ENCODE measurements at places on chromosomes 1 and 21.
A peak's percentile ranks its signal among the peaks of the same experiment; 100 is the strongest.

- no peak for DNase-seq
Observed at GRCh38 chr1:184315254-184315653, 71.6 kb upstream of the C1orf21 start.

GRCh38 chr1:228059634-228060457 is 22.7 kb upstream of the ARF1 start:
- peak; percentile 96 for DNase-seq

DNA sequence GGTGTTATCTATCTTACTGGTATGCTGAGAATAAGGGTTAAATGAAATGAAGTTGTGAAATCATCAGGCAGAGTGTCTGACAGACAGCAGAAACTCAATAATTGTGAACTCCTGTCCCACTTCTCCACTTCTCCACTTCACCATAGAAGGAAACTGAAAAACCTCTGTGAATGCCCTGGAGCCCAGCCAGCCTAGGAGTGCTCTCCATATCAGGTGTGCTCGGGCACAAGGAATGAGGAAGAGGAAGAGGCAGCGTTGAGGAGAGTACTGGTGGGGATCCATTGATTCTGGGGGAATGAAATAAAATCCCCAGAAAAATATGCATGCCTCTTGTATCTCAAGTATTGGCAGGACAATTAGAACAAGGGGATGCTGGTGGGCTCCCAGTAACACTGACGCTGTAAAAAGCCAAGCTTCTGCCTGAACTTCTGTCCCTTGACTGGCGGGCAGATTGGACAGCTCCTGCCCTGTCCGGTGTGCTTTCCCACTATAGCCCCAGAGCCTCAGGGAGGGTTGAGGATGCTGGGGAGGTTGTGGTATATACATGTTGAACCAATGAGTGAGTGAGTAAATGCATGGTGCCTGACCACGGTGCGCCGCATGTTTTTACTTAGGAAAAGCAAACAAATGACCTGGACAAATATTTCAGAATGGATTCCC is 47.7 kb downstream of the NMNAT2 start:
- DNase-seq = no peak

DNA sequence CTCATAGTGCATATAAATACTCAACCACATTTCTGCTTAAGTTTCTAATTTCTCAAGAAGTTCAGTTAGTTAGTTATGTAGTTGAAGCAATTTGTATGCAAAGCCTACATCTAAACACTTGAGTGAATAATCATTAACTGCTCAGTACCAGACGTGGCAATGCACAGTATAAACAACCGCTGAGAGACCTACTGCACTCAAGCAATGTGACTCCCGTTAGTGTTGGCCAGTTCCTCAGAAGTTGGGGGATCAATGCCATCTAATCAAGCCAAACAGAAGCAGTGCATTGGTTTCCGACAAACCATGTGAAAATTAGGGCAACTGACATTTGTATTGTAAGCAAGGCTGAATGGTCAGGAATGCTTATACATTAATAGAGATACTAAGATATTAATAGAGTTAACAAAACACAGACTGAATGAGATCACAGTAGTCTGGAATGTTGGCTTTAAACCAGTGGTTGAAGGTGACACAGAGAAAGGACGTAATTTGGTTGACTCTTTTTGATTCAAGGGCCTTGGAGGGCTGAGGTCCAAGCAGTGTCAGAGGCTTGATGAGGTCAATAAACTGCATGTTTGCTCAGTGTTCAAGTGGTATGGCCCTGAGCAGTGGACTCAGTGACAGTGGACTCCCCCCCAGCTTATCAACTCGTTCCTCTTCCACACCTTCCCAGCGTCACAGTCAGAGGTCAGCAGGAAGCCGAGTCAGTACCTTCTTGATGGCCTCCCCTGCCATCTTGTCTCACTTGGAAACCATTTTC is 255.5 kb downstream of the CTH start:
- peak; percentile 27 for DNase-seq

DNA sequence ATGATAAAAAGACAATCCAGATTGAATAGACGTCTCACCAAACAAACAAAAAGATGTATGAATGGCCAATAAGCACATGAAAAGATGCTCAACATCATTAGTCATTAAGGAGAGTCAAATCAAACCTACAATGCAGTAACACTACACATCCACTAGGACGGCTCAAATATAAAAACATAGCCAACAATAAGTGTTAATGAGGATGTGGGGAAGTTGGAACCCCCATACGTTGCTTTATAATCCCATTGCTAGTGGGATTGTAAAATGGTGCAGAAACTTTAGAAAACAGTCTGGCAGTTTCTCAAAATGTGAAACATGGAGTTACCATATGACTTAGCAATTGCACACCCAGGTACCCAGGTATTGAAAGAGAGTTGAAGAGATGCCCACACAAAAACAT is 14.7 kb upstream of the IL24 start:
- DNase-seq = no peak
